ENCODE measurements at places on chromosomes 2 and 18.

GRCh38 chr2:174635776-174636404 is 38.3 kb upstream of the WIPF1 start:
- no peak for DNase-seq

GRCh38 chr2:26847655-26848335 is at the start of gene DPYSL5:
TSS of gene DPYSL5 (plus strand) at chr2:26848132. CDS start at chr2:26898500, 50,368 bp downstream.
- no peak for DNase-seq

- DNase-seq: no peak
Observed at GRCh38 chr2:227774011-227774624, 28.4 kb downstream of the SCYGR8 start.

GRCh38 chr2:85405201-85406059 is 4.7 kb downstream of the CAPG start:
- peak; percentile 94 for DNase-seq

GRCh38 chr18:35043207-35043606 is 2.0 kb downstream of the MAPRE2 start:
- DNase-seq: no peak

GRCh38 chr18:69958422-69958821 is 10.7 kb upstream of the CD226 start:
- no peak for DNase-seq

DNA sequence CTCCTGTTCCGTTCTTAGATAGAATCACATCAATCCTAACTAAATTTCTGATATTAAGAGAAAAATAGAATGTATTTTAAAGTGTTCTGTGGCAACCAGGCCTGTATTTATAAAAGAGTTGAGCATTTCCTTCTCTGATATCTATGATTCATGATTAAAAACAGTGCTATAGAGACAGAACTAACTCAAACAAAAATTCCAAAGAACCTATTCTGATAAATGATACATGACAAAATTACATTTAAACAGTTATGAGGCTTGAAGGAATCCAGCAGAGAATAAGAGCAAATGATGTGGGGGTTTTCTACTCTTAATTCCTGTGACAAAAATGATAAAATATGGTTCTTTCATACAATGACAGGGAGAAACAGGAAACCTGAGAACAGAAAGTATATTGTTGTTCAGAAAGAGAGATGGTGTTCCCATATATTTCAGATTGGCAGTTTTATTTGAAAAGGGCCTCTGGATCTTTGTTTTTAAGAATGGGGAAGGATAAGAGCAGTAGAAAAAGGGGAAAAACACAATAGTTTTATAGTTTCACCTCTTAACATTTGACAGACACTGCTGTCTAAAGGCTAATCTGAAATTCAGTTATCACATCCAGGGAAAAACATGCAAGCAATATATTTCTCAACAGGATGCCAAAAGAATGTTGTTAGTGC is 944.3 kb downstream of the LRP1B start:
- no peak for DNase-seq

GRCh38 chr2:45055162-45055605 is 45.9 kb upstream of the SIX2 start:
- no peak for DNase-seq

DNA sequence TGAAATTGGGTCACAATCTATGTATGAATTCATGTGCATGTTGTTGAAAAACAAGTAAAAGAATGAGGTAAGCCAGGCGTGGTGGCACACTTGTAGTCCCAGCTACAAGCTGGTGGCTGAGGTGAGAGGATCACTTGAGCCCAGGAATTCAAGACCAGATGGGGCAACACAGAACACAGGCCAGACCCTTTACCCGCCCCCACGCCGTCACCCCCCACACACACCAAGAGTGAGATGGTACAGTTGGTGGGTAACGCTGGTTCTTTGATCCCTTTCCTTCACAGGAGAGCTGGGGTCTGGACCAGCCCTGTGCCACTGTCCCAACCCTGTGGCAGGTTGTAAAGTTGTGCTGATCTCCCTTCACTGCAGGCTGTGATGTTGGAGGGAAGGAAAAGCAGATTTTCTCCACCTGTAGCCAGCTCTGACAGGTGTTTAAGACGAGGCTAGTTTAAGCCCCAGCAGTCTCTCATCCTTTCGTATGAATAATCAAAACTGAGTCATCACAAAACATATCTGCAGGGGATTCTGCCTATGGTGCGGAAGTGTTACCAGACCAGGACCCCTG is 13.6 kb downstream of the B3GNT2 start:
- no peak for DNase-seq

GRCh38 chr2:23346029-23346428 is 39.0 kb upstream of the KLHL29 start:
- DNase-seq: no peak

GRCh38 chr2:180276733-180277132 is 269.6 kb upstream of the CWC22 start:
- DNase-seq: no peak

GRCh38 chr2:137947728-137948336 is 16.4 kb upstream of the HNMT start:
- DNase-seq: peak; percentile 38

DNA sequence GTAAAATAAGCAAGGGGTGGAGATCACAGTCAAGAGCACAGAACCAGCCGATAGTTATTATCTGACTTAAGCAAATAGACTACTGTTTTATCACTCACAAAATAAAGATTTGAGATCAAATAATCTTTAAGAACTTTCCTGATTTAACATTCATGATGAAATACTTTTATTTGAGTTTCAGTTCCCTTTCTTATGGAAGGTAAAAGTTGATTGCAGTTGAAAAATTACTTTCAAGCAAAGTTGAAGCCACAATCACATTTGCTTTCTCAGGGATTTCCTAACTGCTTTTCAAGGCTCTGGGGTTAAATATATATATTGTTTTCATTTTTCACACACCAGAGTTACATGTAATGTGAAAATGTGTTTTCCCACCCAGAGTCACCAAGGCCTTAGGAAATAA is 599.5 kb downstream of the KCNJ3 start:
- no peak for DNase-seq

GRCh38 chr2:126866451-126866850 is 32.2 kb upstream of the TEX51 start:
- DNase-seq: no peak

DNA sequence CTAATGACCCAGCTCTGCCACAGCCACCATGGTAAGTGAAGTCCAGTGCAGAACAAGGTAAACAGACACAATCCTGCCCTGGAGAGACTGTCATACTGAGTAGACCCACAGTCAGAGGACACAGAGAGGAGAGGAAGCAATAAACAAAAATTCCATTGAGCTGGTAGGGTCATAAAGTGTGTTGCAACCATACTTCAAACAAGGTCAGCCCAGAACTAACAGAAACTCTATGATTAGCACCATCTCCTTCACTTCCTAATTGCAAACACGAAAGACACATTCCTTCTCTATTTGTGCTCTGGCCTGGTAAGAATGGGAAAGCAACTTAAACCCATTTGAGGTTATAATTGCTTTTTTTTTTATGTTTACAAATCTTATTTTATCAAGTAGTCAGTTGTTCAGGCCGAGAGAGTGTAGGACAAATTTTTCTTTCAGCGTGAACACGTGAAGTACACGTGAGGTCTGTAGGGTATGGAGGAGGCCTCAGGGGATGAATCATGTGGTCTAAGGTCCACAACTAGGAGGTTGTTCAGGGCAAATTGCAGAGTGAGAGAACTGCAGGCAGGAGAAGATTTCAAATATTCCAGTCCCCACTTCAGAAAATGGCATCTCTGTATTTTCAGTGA is 71.4 kb upstream of the GLS start:
- no peak for DNase-seq

DNA sequence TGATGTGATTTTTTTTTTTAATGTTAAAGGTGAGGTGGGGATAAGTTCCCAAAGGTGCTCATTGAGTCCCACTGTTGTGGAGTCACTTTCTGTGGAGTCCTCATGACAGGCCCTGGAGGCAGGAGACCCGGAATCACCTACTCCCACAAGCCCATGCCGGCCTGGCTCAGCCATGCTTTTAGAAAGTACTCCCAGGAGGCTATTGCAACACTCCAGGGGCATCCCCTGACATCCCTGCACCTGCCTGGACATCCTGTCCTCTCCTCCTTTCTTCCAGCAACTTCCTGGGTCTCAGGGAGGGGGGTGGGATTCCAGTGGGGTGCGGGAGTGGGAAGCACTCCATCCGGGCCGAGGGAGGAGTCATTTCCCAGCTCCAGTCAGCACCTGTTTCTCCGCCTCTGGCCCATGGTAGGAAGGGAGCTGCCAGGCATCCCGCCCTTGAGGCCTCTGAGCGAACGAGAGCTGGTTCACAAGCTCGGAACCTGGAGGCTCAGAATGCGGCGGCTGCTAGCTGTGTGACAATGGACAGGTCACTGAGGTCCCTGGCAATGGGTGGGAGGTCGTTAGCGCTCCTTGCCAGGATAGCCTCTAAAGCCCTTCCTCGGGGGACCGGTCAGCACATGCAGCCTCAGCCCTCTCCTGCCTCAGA is 163.9 kb upstream of the ID2 start:
- DNase-seq: no peak

DNA sequence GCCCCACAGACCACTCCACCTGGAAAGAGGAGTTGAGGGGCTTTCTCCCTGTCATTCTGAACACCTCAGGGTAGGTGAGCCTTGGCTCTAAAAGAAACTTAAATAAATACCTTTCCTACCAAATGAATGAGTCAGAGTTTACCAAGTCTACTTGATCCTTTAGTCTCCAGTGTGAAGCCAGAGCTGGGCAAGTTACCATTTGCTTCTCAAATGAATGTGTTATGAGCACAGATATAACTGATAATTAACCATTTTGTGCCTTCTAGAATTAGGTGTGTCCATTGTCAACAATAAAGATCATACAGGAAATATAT is 347.7 kb downstream of the KIAA1328 start:
- DNase-seq: no peak

- no peak for DNase-seq
Observed at GRCh38 chr2:195604706-195605105, 52.3 kb upstream of the SLC39A10 start.

DNA sequence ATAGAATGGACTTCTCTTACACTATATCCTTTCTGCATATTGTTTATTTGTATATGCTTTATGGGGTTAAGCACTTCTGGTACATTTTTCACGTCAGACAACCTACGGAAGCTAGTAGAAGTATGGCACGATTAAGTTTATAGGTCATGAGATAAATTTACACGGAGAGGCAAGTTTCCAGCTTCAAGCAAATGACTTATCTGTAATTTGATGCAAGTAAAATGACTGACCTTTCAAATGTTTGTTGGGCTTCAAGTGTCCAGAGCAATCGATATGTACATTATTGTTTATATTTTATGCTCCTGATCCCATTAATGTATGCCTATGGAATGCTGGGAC is 97.5 kb upstream of the EFEMP1 start:
- no peak for DNase-seq

- DNase-seq: no peak
Observed at GRCh38 chr2:231684314-231685223, 23.8 kb upstream of the PTMA start.

GRCh38 chr2:77995161-77995560 is 473.0 kb upstream of the LRRTM4 start:
- DNase-seq: no peak

DNA sequence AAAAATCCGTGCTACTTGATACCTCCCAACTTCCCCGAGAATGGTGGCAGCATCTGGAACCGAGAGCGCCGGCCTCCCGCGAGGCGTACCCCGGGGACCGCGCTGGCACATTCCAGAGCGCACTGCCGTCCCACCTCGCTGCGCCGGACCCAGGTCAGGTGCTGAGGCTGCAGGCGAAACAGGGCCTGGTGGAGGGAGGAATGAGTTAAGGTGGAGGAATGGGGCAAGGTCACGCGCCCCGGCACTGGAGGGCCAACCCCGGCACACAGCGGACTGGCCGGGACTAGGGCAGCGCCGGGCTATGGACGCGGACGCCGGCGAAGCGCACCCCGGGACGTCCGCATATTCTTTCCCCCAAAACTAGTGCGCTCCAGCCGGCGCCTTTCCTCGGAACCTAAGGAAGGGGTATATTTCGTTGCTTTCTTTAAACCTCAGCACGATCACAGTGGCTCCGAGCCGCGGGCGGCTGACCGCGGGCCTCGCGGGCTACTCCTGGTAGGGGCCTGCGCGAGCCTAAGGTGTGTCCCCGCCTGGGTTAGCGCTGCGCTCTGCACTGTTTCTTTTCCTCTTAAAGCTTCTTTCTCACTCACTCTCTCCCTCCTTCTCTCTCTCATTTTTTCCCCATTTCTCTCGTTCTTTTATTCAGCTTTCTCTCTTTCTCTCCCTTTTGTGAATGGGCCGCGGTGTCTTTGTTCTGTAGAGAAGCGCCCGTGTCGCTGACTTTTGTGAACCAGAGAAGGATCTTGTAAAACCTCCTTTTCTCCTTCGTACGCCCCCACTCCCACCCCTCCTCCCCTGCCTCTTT is 2.1 kb upstream of the OTX1 start:
- DNase-seq: no peak

- DNase-seq: no peak
Observed at GRCh38 chr2:115389024-115389423, 946.6 kb downstream of the DPP10 start.

- DNase-seq: no peak
Observed at GRCh38 chr2:54520687-54521086, 64.6 kb downstream of the SPTBN1 start.

DNA sequence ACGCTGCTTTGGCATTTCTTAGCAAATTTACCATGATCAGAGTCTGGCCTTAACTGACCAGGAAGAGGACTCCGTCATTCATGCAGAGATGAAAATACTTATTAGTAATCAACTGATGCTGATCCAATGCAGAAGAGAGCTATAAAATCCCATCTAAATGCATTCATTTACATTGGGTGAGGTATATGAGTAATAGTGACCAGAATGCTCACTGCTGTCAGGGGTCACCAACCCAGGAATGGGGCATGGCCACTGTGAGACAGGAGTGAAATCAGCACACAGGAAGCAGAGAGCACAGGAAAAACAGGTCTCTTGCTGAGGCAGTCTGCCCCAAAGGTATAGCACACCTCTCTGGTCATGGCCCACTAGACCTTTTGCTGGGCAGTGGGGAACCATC is 68.1 kb upstream of the TMEM247 start:
- no peak for DNase-seq

DNA sequence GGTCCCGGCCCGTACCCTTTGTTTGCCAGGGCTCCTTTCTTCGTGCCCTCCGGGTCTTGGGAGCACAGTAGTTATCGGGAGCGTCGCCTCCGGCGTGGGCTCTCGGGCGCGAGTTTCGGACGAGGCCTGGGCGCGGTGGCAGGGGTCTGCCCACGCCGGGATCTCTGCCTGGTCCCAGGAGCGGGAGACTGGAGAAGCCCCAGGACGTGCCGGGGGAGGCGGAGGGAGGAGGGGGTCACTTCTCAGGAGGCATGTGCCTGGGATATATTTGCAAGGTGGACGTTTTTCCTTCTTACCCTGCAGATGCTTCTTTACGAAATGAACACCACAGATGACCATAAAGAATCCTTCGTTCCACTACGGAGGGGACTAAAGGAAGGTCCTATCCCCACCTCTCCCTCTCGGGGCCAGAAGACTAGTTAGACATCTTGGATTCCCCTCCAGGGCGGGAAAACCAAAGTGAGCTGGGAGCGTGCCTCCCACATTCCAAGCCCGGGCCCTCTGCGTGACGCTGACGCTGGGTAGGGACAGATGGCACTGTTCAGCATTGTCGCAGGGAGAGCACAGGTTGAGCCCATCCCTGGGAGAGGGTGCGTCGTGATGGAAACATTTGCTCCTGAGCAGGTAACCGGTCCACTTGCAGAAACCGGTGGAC is 483 bp upstream of the FHL2 start:
- no peak for DNase-seq

Measured in KG1 (cell line).